Activated CD4-positive, alpha-beta memory T cell treated with anti-CD3 and anti-CD28 coated beads for 36 hours (primary cell): ENCODE measurements at places on chromosomes 13 and 19. TPM values are rescaled to one million over a fixed set of nuclear protein-coding genes. Genes with fewer than 3 reads are reported as not detected.

LIN7B gene
- total RNA-seq, result 5.1 TPM

FGF22 gene
- 0.14 TPM for total RNA-seq

LDLR gene
- total RNA-seq, result 71.3 TPM

PEAK3 gene
- not detected for total RNA-seq
